SW480 (cell line): ENCODE measurements at places on chromosomes 7 and 10.

- DNase-seq: no peak
Measured at GRCh38 chr10:55786461-55787050, 574.5 kb downstream of the ZWINT start.

DNA sequence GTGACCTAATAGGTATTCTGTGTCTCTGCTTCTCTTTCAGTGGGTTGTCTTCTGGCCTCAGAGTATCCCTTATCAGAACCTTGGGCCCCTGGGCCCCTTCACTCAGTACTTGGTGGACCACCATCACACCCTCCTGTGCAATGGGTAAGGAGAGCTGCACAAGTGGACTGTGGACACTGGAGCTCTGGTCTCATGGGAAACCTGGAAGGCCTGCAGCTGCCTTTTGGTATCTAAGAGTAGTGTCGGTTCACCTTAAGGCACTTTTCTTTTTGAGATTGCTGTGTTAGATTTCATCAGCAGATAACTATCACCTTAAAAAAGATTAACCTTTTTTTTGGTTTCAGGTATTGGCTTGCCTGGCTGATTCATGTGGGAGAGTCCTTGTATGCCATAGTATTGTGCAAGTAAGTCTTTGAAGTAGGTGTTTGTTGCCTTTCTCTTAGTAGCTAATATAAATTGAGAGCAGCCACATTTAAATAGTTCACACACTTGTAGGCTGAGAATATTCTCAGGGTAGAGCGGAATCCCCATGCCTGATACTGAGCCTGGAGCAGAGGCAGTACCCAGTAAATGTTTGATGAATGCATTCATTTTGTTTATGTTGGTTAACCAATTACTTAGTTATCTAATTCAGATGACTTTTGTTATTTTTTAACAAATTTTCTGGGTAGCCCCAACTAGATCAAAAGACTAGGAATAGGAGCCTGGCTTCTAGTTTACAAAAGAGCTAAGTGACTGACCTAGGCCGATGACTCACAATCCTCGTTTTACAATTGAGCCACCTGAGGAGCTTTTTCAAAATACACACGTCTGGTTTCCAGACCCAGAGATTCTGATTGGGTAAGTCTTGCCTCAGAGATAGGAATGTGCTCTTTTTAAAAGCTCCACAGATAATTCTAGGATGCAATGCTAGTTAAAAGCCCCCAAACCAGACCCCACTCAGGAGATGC, 3.6 kb downstream of the TMEM254 start:
- peak; percentile 27 for DNase-seq

DNA sequence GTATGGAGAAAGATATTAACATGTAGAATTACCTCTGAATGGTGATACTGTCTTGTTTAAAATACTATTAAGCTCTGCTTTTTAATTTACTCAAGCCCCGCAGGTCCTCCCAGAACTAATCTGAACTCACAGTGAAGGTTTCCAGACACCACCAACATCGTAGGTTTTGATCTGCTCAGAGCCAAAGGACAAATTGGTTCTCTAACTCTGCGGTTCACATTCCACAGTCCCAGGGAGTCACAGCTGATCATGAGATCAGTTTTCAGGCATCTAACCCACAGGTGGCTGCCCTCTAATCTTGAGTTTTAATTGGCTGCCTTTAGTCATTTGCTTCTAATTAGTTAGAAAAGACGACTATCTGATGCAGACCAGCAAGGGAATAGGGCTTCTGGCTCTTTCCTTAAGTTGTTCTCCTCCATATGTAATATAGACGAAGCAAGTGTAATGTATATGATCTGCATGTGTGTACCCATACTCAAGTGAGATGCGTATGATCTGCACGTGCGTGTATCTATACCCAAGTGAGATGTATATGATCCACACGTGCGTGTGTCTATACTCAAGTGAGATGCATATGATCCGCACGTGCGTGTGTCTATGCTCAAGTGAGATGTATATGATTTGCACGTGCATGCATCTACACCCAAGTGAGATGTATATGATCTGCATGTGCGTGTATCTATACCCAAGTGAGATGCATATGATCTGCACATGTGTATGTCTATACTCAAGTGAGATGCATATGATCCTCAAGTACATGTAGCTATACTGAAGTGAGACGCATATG, 331.5 kb upstream of the NPVF start:
- DNase-seq: no peak

DNA sequence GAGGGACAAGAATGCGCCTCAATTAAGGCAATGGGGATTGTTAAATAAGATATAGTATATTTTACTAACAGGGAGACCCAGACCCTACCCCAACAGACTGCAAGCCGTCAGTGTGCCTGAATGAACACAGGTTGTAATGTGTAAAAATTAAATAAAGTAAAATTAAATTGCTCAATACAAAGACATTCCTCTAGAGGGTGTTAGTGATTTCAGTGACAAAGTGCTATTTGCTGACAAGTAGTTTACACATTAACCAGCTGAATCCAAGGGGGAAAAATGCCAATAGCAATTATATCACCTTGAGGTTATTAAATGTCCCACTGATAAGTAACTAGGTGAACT, 110.5 kb downstream of the EBF3 start:
- DNase-seq: peak; percentile 45

DNA sequence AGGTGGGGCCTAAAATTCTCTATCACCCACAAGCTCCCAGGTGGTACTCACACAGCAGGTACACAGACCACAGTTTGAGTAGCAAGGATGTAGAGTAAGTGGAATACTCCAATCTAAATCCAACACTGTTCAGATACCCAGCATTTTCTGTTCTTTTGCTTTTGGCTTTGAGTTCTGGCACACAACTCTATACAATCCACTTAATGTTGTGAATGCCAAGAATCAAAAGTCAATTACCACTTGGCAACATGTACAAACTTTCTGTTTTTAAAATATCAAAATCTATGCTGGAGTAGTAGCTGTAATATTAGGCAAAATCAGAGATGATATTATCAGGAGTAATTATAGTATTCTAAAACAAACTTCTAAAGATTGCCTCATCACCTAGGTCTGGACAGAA, 133.4 kb upstream of the LRRTM3 start:
- DNase-seq: no peak

DNA sequence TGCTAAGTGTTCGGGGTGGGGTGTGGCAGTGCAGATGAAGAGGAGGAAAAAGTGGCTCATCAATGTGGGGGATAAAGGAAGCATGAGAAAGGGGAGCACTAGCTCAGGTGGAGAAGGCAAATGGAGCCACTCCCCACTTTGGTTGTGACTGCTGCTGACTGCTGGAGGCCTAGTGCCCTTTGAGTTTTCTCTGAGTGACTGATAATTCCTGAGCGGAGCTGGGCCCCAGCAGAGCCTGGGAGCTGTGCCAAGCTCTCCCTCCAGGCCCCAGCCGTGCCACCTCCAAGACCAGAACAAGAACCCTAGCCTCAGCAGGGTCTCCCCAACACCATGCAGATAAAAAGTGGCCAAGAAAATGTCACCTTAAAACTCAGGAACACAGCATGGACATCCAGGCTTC, 9.7 kb upstream of the RASSF4 start:
- no peak for DNase-seq

- no peak for DNase-seq
Measured at GRCh38 chr10:95177429-95177828, 16.6 kb upstream of the ACSM6 start.

DNA sequence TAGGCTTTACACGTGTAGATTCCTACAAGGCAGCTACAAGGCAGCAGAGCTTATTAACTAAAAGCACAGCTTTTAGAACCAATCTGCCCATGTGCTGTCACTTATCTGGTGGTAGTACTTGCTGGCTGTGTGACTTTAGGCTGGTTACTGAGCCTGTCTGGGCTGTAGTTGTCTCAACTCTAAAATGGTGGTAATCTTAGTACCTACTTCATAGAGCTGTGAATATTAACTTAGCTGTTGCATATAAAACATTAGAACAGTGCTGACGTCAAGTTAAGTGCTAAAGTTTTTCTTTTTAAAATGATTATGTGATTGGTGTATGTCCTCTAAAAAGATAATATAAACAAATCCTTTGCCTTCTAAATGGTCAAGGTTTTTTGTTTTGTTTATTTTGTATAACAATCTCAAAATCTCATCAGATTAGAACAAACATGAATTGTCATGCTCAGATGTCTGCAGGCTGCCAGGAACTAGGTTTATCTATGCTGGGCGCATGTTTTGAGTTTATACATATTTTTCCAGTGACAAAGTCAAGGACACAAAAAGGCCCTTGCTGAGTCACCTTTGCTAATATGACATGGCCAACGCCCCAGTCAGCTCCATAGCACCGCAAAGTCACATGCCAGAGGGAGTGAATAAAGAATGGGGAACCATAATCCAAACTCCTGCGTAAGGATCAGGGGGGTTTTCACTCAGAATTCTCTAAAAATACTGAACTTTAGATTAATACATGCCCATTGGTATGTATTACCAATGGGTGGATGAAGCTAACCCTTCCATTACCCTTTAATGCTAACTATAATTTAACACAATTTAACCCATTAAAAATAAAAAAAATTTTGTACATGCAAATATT, 39.8 kb upstream of the ARL4A start:
- DNase-seq: peak; percentile 95

DNA sequence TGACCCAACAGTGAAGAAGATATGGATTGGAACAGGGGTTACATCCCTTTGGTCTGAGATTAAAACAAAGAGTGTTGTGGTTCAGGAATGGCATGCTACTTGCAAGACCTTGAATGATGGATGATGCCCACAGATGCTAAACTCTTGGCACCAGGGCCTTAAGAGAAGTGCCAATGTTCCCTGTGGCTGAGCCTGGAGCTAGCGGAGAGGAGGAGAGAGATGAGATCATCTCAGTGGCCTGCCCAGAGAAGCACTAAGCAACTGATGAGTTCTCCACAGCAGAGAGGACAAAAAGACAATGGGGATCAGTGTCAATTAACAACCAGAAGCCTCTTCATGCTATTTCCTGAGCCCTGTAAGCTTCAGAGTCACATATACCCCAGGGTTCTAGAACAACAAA, 97.8 kb downstream of the ELAPOR2 start:
- no peak for DNase-seq

DNA sequence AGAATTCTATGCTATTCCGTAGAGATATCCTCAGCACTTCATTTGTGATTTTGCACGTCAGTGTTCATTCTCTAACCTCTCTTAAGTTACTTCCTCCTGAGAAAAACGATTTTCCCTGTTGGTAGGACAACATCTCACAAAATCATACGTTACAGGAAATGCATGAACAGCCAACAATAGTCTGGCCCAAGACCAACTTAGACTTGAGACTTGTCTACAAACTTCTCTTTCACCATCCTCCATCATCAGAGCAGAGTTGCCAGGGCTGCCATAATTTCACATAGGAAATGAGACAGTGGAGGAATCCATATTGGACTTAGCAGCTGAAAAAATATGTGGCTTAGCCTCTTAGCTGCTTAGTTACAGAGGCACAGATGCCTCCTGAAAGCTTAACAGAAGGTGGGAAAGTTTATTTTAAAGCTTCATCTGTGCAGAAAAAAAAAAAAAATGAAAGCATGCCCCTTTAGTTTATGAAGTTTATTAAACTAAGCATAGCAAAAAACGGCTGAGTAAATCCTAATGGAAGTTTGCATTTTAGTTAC, 222.5 kb upstream of the CACNA2D1 start:
- no peak for DNase-seq

GRCh38 chr10:127149501-127150081, 46.8 kb downstream of the INSYN2A start:
- no peak for DNase-seq

- no peak for DNase-seq
Measured at GRCh38 chr10:98195120-98195519, 60.7 kb downstream of the R3HCC1L start.

GRCh38 chr7:69617364-69617763, 19.1 kb downstream of the AUTS2 start:
- DNase-seq: no peak

GRCh38 chr7:77327067-77327931, 88.8 kb downstream of the GSAP start:
- peak; percentile 48 for DNase-seq

DNA sequence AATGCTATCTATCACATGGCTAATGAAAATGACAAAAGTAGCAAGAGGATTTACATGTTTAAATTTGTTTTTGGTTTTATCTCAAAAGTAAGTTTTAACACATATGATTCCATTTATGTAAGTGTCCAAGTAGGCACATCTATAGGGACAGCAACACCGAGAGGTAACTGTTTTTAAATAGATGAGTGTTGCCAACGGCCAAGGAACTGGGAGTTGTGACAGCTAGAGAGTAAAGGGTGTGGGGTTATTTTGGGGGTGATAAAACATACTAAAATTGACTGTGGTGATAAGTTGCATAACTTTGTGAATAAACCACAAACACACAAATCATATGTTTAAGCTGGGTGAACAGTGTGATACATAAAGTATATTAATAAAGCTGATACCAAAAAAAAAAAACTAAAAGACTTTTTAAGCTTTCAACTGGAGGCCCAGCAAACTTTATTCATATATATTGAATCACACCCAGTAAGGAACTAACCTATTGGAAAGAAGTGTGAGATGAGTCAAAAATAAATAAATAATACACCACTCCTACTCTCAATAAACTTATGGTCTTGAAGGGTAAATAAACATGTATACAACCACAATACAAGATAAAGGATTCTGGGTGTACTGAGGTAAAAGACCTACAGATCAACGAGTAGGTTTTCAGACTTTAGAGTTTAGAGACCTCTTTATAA, 33.0 kb downstream of the LRRC72 start:
- peak; percentile 68 for DNase-seq

DNA sequence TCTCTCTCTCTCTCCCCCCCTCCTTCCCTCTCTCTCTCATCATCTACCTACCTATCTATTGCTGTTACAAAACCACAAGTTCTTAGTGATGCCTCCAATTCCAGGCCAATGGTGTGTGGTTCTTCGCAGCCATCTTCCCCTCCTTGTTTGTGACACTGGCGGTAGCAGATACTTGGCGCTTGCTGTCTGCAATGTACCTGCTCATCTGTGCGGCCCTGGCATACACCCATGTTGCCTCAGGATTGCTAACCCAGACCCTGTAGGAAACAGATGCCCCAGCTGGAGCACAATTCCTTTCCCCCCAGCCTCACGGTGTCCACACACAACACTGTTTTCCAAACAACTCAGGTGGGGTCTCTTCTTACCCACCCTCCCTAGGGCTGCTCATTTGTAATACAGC, 13.6 kb upstream of the DPYSL4 start:
- no peak for DNase-seq

GRCh38 chr10:122855745-122856144, 10.1 kb upstream of the CUZD1 start:
- DNase-seq: no peak

DNA sequence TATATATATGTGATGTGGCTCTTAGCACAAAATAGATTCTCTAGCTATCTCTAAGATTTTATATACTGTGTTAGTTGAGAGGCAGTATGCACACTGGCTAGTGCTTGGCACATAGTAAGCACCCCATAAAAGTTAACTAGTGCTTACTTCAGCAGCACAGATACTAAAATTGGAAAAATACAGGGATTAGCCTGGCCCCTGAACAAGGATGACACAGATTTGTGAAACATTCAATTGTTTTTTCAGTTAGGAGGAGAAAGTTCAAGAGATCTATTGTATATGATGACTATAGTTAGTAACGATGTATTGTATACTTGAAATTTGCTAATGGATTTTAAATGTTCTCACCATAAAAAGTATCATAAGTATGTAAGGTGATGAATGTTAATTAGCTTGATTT, 78.3 kb upstream of the LRRC17 start:
- no peak for DNase-seq

GRCh38 chr7:151814400-151815009, 62.4 kb downstream of the PRKAG2 start:
- no peak for DNase-seq
